ENCODE measurements at places on chromosomes 2 and 18.

DNA sequence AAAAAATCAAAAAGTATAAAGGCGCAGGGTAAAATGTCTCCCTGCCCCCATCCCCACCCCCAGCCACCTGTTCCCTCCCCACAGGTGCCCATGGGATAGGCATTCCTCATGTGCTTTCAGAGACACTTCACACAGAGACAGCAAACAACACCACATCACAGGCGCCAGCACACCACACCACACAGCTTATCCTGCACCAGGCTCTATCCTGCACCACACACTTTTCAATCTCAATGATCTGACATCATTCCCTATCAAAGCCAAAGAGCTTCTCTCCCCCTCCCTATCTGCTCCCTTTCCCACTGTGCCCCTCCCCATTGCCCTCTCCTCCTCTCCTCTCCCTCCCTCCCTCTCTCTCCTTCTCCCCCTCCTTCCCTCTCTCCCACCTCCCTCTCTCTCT is 15.5 kb downstream of the FAM178B start:
- no peak for DNase-seq

DNA sequence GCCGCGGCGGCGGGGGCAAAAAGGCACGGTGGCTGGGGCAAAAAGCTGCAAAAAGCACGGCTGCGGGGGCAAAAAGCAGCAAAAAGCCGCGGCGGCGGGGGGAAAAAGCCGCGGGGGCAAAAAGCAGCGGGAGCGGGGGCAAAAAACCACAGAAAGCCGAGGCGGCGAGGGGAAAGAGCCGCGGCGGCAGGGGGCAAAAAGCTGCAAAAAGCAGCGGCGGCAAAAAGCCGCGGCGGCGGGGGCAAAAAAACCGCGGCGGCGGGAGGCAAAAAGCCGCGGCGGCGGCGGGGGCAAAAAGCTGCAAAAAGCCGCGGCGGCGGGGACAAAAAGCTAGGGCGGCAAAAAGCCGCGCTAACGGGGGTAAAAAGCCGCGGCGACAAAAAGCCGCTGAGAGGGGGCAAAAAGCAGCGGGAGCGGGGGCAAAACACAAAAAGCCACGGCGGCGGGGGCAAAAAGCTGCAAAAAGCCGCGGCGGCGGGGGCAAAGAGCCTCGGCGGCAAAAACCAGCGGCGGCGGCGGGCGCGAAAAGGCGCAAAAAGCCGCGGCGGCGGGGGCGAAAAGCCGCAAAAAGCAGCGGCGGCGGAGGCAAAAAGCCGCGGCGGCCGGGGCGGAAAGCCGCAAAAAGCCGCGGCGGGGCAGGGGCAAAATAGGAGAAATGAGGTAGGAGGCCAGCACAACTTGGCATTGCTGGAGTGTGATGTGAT is 123.4 kb downstream of the ANKRD30BL start:
- DNase-seq, result no peak

DNA sequence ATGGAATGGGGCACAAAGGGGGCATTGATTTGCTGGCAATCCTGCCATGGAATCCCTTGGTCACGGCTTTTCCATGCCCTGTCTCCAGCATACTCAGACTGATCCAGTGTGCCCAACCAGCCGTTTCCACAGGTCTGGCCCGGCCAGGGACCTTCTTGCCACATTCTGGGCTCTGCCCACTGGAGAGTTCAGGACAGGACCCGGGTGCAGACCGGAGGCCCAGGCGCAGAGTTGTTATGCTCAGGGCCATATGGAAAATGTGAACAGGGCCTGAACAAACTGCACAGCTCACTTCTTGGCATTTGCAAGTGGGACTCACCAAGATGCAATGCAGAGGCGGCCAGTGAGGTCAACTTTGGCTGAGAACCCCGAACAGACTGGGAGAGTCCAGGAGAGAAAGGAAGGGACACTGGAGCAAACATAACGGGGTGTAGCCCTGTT is 15.6 kb upstream of the ASAP2 start:
- peak; percentile 68 for DNase-seq

DNA sequence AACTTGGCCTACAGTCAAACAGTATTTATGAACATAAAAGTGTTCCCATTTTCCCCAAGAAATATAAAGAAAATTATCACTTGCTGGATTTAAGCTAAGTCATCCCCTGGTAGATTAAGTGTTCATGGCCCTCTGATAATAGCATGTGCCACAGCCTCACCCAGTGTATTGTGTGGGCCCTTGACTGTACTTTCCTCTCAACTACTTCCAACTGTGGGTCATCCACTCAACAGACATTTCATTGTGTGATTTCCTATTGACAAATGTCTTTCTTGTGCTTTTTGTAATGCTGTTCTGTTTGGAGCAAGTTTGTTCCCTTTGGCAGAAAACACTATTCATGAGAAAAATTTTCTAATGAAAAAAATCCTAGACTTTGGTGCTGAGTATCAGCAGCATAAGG is 48.4 kb upstream of the TMEM17 start:
- no peak for DNase-seq

GRCh38 chr2:70354264-70354949 is 52.5 kb upstream of the FAM136A start:
- DNase-seq, result no peak

- no peak for DNase-seq
Observed at GRCh38 chr2:11069566-11070185, 85.6 kb upstream of the SLC66A3 start.

DNA sequence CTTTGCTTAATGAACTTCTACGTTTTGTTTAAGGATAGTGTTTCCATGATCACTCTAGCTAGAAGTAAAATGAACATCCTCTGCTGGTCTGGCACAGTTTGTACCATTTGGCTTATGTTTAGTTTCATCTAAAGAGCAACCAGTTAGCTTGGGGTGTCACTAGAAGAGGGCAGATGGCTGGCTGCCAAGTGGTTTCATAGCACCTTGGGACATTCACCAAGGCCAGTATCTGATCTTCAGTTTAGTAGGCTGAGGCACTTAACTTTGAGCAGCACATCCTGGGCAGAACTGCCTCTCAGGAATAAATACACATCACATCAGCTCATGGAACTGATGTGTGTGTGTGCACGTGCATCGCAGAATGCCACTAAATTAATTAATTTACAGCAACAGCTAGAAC is 68.4 kb downstream of the NXPH2 start:
- DNase-seq, result no peak

- DNase-seq, result no peak
Observed at GRCh38 chr2:200104015-200104414, 148.6 kb downstream of the MAIP1 start.

- no peak for DNase-seq
Observed at GRCh38 chr2:205545971-205546816, 136.1 kb upstream of the NRP2 start.

DNA sequence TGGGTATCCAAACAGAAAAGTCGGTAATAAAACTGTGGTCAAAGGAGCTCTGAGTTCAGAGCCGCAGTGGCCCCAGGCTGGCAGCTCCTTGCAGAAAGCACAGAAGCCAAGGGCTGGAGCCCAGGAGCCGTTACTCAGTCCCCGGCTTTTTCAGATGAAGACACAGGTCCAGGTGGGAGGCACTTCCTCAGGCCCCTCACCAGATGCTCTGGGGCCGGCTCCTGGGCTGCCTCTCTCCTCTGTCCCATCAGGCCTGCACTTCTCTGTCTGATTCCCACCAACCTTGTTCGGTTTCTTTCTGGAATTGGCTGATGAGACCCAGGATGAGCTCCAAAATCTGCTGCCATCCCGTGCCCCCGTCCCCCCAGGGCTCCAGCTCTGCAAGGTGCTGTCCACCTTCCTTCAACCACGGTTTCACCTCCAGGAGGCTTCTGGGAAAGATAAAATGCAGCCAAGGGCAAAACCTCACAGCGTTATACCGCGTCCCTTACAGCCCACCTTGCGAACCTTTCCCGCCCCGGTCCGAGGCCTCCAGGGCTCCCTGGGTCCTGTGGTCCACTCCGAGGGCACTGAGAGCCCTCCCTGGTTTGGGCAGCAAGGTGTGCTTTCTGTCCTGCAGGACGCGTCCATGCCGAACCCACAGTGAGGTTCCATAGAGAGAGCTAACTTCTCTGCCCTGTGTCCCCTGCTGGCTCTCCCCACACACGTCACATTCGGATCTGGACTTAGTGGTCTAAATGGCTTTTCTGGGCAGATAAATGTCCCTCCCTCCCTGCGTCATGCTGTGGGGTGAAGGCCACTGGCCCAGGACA is 102.9 kb downstream of the TPO start:
- DNase-seq, result peak; percentile 19

DNA sequence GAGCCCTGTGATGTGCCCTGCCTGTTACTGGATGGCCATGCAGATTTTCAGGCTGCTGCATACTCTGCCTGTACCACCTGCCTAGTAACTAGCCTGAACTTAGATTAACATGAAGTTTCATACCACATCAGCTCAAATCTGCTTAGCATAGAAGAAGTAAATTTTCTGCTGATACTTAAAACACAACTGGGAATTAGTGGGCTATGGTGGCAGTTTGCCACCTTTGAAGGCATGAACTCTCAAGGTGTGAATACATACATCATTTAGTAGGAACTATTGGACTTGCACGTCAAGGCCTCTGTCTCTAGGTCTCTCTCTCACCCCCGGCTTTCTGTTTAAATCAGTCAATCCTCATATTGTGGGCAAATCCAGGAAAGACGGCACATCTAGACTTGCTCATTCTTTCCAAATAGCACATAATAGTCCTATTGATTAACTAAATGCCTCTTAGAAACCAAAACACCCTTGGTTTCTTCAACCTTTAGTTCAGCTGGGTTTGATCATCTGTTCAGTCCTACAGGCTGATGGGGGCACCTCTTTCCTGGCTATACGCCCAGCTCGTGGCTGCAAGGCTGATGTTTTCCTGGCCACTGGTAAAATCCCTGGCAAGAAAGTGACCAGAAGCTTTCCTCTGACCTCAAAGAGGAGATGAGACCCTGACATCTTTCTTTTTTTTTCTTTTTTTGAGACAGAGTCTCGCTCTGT is 58.4 kb downstream of the ALPK2 start:
- no peak for DNase-seq

DNA sequence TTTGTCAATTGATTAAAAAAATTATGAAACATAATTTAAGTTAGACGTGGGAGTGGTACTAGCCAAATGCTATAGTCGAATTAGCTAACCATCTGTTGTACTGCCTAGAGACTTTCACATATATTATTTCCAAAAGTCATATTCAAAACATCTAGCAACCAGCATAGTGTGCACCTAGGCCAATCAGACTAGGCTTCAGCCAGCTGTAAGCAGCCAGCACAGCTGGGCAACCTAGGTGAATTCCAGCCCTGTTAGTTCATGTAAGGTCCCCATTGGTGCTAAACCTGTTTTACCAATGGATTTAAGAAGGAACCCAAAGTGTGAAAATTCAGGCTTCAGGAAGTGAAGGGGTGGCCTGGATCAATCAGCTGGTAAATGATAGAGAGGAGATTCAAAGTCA is 144.3 kb downstream of the BCL2 start:
- DNase-seq, result no peak

Data from breast epithelium (tissue), 4 donors.